ENCODE measurements at places on chromosomes 7 and 10.

GRCh38 chr7:133784486-133785001, 342.6 kb upstream of the LRGUK start:
- DNase-seq: no peak

GRCh38 chr7:82230811-82231581, 212.6 kb downstream of the CACNA2D1 start:
- DNase-seq: no peak

DNA sequence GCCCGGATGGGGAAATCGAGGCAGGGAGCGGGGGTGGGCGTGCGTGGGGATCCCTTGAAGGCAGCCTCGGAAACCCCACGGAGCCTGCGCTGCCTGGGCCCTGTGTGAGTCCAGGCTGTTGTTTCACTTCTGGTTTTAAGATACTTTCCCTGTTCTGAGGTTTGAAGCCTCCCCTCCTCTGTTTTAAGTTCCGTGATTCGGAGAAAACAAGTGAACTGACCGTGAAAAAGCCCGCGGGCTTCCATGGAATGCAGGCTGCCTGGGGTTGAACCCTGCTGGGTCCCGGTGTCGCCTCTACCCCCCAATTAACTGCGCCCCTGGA, 401 bp downstream of the LRRC27 start:
- no peak for DNase-seq

- no peak for DNase-seq
These were observed 79.9 kb upstream of the EN2 start for GRCh38 chr7:155377838-155378579.

- DNase-seq: no peak
These were observed 20.9 kb downstream of the EBF3 start for GRCh38 chr10:129942936-129943715.

GRCh38 chr7:153061910-153062528, 302.5 kb downstream of the ACTR3B start:
- no peak for DNase-seq

GRCh38 chr10:77670817-77671443, 33.3 kb upstream of the KCNMA1 start:
- DNase-seq: no peak

DNA sequence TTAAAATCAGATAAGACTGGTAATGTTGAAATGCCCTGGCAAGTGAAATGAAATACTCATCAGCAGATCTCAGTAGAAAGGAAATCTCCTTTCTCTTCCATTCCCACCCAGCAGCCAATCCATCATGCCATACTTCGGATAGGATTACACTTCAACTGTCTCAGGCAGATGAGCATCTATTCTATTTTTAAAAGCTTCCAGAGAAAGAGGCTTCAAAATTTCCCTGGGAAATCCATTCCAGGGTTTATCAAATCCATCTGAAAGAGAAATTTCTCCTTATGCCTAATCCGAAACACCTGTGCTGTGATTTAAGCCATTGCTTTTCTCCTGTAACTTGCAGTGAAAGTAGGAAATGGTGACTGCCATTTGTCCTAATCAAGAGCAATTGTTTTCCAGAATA, 60.4 kb upstream of the RAPGEF5 start:
- DNase-seq: no peak

GRCh38 chr10:37434091-37434490, 308.7 kb downstream of the ANKRD30A start:
- no peak for DNase-seq

- DNase-seq: no peak
These were observed 143.8 kb upstream of the BMPER start for GRCh38 chr7:33761449-33762080.

GRCh38 chr10:78553792-78554191, 515.0 kb upstream of the ZMIZ1 start:
- DNase-seq: no peak

- DNase-seq: no peak
These were observed 146.5 kb upstream of the PRSS1 start for GRCh38 chr7:142602756-142603155.

DNA sequence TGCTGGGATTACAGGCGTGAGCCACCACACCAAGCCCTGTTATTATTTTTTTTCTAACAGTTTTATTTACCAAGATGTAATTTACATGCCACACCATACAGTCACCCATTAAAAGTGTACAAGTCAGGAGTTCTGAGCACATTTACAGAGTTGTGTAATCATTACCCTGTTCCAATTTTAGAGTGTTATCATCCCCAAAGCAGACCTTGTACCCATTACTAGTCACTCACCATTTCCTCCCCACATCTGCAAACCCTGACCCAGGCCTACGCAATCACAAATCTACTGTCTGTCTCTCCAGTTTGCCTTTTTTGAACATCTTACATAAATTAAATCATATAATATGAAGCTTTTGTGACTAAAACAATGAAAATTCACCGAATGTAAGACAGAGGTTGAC, 402.9 kb upstream of the FOXK1 start:
- no peak for DNase-seq

DNA sequence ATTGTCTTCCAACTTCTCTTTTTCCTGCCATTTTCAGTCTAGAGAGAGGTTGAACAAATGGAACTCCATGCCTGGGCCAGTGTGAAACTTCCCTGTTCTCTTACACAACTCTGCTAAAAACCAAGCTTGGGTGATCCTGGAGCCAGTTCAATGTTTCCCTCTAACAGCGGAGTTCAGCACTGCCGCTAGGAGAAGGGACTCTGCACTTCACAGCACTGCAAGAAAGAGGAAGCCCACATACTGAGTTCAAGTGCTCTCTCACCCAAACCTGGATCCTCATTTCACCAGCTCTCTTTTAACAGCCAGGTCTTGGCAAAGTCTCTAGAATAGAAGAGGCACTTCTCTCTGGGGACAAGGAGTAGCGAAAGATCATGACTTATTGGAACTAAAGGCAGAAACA, 18.8 kb downstream of the FOXI2 start:
- DNase-seq: no peak

DNA sequence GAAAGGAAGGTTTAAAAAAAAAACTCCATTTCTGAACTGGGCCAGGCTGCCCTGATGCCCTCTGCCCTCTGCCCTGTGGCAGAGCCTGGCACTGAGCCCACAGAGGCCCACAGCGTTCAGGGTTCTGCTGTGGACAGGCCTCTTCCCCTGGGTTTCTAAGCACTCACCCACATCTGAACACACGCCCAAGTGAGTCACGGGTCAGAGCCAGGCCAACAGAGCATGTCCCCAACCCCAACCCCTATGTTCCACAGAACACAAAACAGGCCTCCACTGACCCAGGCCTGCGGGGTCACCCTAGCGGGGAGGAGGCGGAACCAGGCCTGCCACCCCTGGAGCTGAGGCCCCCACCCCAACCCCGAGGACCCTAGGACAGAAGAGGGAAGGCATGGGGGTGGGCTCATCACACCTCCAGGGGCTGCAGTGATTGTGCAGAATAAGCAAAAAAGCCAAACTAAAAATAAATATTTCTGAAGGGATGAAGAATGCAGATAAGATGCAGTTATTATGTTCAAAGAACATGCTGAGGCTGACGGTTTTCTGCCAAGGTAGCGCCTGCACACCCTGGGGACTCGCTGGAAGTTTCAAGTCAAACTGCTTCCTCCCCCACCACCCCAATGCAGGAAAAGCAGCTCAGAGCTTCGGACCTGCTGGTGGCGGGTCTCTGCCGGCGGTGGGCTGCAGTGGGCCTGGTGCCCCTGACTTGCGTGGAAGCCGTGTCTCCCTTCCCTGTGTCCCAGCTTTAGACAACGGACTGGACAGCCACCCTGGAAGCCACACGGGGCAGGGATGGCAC, 5.4 kb downstream of the WDR86 start:
- DNase-seq: no peak
